ENCODE measurements at places on chromosomes 2 and 18.

DNA sequence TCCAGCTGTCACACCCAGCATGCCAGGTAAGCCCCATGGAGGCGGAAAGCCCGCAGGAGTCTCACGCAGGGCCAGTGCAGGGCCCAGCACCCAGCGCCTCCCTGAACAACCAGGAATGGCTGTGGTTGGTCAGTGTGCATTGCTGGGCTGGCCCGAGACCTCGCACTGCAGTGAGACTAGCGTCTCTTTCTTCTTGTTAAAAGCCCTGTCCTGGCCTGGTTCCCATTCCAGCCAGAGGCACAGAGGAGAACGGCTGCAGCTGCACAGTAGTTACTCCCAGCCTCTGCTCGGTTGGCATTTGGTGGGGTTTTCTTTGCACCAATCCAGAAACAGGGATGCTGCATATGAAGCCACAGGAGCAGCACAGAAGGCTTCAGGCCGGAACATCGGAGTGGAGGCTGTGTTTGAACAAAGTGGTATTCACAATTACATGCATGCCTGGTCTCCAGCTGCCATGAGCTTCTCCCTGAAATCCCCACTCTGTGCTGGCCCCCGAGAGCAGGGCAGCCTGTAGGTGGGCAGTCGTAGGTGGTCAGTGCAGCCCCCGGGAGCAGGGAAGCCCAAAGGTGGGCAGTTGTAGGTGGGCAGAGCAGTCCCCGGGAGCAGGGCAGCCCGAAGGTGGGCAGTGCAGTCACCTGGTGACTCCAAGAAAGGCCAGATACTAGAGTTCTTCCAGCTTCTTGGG lies 163.7 kb upstream of the PXDN start:
- no peak for DNase-seq

DNA sequence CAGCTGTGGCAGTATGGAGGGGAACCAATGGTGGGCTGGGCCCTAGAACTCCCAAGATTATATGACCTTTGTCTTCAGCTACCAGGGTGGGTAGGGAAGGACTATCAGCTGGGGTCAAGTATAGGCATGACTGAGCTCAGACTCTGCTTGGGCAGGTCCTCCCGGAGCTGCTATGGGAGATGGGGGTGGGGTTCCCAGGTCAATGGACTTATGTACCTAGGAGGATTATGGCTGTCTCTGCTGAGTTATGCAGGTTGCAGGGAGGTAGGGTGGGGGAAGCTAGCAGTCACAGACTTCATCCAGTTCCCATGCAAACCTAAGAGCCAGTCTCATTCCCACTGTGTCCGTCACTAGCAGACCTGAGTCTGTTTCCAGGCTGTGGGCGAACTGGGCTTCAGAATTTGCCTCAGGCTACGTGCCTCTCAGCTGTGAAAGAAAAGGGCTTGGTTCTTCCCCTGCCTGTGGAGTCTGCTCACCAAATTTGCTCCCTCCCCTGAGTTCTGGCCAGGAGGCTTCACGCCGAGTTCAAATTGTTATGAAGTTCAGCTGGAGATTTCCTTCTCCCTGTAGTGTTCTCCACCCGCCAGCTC lies 985.8 kb upstream of the NRXN1 start:
- no peak for DNase-seq

DNA sequence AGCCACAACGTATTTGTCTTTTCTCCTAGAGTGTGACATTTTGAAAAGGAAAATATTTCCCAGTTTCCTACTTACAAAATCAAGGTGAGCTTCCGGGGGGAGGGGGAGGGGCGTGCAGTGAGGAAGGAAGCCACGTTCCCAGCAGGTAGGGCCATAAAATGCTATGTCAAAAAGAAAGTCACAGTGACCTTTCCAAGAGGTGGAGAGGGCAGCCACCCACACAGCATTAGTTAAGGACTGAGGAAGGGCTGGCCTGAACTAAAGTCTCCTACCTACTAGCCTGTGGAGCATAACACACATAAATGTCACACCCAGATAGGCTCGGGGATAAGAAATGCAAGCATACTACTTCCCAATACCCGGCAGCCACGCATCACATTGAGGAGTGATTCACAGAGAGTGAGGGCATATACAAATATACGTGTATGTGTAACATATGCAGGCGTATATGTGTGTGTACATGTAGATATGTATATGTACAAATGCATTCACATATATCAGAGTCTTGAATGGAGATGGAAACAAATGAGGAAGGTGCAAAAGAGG lies 191.1 kb downstream of the STK39 start:
- no peak for DNase-seq

DNA sequence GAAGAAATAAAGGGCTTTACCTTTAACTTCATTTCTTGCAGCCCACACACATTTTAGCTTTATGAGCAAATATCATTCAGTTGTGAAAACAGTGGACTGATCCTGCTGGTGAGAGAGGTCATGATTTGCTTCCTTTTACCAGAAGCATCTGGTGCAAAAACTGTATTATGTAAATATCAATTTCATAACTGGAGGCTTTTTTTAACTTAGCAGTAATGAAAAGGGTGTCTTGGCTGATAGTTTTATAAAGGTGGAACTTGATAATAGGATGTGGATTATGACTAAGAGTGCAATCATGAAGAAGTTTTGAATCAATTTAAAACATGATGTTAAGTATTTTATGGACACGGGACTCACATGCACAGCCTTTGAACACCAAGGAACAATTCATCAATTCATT lies 304.4 kb downstream of the GULP1 start:
- no peak for DNase-seq

- DNase-seq: no peak
Observed at GRCh38 chr2:98445177-98445682, 572 bp downstream of the INPP4A start.

- DNase-seq: no peak
Observed at GRCh38 chr2:28088970-28089369, 198.4 kb downstream of the BABAM2 start.

DNA sequence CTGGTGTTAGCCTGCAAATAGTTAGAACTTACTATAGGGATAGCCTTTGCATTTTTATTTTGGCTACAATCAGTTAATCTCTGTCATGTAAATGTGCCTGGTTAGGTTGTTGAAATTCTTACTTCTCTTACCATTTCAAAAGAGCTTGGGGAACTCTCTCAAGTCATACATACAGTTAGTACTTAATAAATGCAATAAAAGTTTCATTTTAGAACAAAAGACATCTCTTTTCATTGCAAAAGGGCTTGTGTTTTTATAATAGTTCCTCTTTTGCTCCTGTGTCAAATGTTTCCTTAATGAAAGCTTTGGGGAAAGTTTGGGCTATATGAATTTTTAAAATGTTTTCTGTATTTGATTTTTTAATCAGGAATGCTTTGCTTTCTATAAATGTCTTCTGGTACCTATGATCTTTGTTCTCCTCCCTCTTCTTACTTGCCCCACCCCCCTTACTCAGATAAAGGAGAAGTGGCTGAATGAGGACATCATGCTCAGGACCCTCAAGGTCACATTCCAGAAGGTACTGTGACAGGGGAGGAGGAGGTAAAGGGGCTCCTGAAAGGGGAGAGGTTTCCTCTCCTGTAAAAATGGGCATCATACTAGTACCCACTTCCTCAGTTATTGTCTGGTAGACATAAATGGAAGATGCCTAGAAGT lies 13.6 kb downstream of the PTPN18 start:
- DNase-seq: no peak

- no peak for DNase-seq
Observed at GRCh38 chr2:127640082-127641072, 5.6 kb upstream of the GPR17 start.

GRCh38 chr2:122300758-122301157 lies 545.3 kb downstream of the TSN start:
- no peak for DNase-seq

DNA sequence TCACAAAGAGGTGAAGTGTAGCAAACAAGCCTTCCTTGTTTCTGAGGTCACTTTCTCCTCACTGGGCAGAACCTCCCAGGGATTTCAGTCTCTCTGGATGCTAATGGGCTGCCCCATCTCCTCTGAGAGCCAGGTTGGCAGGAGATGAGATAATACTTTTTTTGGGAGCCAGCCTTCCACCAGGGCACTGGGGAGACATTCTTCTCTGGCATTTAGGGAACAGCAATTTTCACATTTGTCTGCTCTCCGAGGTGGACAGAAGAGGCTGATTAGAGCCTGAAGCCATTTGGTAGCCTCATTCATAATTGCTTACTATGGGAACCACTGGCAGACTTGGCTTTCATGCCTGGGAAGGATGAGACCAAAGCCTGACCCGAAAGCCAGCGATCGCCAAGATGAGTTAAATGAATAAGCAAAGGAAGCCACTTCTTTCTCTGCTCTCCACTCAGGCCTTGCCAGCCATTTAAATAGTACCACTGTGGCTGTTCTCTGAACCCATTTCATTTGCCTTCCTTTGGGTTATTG lies 70.1 kb downstream of the NRP2 start:
- DNase-seq: no peak

- no peak for DNase-seq
Observed at GRCh38 chr2:170819680-170820664, 3.3 kb downstream of the GAD1 start.

DNA sequence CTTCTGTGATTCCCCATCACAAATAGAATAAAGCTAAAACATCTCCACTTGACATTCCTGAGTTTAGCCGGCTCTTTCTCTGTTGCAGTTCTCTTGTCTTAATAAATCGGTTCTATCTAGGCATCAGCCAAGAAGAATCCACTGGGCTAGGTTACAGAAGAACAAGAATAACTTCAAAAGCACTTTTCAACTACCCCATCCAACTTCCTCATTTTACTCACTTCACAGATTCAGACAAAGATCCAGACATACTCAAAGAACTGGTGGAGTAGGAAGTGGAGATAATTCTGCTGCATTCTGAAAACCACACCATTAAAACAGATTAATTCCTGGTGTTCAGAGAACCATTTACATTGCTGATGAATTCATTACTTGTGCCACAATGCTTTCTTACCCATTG lies 9.6 kb upstream of the ALPK2 start:
- DNase-seq: no peak

- no peak for DNase-seq
Observed at GRCh38 chr2:49042488-49042887, 111.8 kb downstream of the FSHR start.

DNA sequence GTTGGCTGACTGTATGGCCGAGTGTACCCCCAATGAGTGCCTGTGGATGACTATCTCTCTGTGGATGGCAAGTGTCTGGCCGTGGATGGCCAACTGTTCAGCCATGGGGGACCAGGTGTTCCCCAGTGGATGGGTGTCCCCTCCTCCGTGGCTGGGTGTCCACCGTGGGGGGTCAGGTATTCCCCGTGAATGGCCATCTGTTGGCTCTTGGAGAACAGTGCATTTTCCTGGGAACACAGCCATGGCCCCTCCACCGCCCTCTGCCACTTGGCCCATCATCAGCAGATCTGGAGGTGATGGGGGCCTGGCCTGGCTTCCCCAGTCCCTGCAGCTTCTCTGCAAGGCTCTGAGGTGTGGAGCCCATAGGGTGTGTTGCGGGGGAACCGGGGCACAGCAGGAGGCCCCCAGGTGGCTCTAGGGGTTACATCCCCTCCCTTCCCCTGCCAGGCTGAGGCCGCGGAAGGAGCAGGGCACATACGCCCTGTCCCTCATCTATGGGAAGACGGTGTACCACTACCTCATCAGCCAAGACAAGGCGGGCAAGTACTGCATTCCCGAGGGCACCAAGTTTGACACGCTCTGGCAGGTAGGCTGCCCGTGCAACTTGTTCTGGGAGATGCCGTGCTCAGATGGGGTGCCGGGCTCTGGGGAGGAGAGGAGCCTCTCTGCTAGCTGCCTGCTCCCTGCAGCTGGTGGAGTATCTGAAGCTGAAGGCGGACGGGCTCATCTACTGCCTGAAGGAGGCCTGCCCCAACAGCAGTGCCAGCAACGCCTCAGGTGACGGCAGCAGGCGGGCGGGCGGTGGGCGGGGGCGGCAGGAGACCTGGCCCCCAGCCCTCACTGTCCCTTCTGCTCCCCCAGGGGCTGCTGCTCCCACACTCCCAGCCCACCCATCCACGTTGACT lies 19.3 kb downstream of the ZAP70 start:
- DNase-seq: no peak

DNA sequence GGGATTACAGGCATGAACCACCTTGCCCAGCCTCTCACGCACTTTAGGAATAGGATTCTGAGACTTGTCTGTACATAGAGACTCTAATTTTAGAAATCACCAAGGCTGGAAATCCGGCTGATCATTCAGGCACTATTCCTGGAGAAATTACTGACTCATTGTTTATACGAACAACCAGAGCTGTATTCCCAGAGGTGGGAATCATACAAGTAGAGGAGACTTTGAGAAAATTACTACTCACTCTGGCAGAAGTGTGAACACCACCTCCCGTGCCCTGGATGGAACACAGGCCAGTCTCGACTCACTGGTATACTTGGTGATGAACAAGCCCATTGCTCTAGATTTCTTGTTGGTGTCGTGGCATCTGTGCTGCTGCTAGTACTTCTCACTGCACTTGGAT lies 5.8 kb upstream of the ADNP2 start:
- DNase-seq: no peak

DNA sequence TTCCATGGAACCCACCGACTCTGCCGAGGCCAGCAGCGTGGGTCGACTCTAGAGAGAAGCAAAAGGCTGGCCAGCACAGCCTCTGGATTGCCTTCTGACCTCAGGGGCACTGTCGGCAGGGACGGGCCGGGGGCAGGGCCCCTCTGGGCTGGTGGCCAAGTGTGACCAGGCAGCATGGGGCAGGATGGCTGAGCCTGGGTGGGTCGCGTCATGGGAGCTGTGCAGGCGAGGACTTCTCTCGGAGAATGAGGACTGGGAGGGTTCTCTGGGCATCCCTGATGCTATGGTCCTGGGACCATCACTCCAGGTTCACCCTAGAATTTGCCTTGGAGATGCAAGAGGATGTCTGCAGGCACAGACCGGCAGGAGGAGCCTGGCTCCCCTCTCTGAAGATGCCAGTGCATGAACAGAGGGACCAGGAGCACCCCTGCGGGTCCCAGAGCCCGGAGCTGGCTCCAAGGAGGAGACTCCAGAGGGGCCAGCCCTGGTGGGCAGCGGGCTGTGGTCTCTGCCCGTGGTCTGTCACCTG lies 289.2 kb downstream of the NDUFA10 start:
- no peak for DNase-seq

GRCh38 chr18:55584201-55584600 lies 3.8 kb downstream of the TCF4 start:
- no peak for DNase-seq

GRCh38 chr2:155391613-155392130 lies 693.2 kb downstream of the KCNJ3 start:
- DNase-seq: no peak

DNA sequence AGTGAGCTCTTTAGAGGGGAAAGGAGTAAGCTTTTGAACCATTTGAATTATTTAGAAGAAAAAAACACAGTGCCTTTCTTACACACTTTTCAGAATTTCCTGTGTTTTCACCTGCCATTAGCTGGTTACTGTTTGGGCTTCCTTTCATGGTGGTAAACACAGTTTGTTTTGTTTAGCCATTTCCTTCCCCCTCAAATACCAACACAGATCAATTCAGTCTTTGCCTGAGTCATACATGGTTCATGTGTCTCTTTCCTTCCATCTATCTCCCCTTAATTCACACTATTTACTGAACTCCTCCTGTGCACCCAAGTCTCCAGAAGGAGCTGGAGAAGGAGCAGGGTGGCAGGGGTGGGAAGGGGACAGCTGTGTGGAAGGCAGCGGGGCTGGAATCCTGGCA lies 45.0 kb downstream of the TCF7L1 start:
- DNase-seq: no peak
